ENCODE measurements at places on chromosomes 3 and 15. TPM values are rescaled to one million over a fixed set of nuclear protein-coding genes. Genes with fewer than 3 reads are reported as not detected.

HAPLN3 gene
- 114 TPM for total RNA-seq

TMEM207 gene
- total RNA-seq = not detected

DNA sequence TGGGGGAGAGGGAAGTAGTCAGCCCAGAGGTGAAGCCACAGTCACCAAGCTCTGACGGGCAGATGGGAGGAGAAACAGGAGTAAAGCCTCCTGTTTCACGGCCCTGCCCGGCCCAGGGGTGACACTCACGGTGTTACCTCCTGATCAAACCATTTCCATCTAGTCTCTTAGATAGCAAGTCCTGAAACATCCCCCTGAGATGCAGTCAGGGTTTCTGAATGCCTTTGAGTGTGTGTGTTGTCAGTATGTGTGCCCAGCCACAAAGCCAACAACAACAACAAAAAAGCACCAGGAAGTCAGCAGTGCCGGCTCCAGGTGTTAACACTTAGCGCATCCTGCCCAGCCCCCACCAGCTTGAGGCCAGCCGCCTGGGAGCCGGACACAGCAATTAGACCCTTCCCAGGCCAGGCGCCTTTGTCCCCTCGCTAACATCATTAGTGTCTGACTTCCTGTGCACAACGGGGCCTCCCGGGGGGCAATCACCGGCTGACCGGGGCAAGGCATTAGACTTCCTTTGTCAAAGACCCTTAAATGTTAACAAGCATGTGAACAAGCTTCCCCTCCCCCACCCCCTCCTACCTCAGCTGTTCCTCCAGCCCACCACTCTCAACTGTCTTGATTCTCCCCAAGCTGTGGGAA is 34.5 kb downstream of the IL17RD start:
- DNase-seq = no peak

GRCh38 chr15:71461748-71462147 is 346.5 kb downstream of the THSD4 start:
- DNase-seq = no peak

DNA sequence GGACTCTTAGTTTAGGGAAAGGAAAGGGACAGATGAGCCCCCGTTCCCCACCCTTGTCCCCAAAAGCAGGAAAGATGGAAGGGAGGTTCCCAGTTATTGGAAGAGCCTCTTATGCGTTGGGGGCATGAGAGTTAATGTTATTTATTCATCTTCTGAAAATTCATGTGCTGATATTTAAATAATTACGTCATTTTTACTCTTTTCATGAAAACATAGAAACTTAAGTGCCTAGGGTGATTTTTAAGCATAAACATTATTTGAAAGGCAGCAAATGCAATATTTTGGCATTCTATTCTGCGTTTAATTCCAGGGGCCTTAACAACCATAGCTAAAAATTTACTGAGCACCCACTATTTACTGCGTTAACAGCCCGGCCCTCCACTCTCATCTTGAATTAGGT is 48.7 kb downstream of the GABRG3 start:
- no peak for DNase-seq

Data from activated T-cell treated with anti-CD3 and anti-CD28 coated beads, Interleukin-2, amount 50 U/mL, for 72 hours (primary cell).